ENCODE measurements at places on chromosomes 12 and 14.

- DNase-seq, result peak; percentile 82
Observed at GRCh38 chr12:109739747-109740693, 26.4 kb downstream of the FAM222A start.

- DNase-seq, result no peak
Observed at GRCh38 chr12:8904665-8905064, 9.6 kb upstream of the PHC1 start.

- no peak for DNase-seq
Observed at GRCh38 chr14:60721326-60722106, 2.6 kb downstream of the SIX4 start.

DNA sequence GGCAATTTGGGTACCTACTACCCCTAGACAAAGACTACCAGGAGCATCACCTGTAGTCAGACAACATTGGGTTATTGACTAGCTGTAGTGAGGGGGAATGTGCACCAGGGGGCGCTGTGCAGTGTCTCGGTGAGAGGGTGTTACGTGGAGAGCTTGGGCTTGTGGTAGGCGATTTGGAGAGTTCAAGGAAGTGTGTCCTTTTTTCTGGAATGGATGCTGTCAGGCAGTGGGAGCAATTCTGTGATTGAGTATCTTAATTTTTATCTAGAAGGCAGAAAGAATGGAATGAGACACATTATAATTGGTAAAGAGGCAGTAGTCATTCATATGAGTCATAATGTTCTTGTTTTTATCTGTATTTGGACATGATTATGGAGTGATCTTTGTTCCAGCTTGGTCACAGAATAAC, 187.7 kb downstream of the GALC start:
- peak; percentile 64 for DNase-seq

- DNase-seq, result peak; percentile 68
Observed at GRCh38 chr14:71478542-71478941, 453.7 kb upstream of the RGS6 start.

DNA sequence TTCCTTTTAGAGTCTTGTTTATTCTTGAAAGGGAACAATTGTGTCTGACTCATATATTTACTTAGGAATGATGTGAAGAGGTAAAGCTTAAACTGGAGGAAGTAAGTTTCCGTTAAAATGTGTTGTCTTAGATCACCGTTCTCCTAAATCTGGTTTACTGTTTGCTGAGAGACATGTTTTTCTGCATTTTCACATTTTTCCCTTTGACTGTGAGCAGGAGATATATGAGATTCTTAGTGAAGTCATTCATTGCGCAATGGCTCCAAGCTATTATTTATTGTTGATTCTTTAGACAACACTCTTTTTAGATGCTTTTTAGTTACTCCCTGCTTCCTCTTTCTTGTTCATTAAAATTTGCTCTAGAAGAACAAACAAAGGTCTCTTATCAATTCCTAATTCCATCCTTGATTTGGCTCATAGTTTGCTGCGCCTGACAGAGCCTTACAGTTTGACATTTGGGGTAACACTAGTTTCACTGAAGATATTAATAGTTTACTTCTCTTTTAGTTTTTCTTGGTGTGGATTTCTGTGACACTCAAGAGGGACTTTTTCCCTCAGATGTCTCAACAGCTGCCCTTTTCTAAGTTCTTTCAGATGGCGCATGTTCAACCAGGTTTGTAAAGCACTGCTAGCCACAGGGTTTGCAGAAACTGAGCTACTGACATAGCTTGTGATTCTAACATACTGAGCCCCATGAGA, 11.4 kb downstream of the CLECL1 start:
- DNase-seq, result peak; percentile 55

GRCh38 chr12:93594766-93595311, 22.4 kb downstream of the SOCS2 start:
- DNase-seq, result no peak

- DNase-seq, result no peak
Observed at GRCh38 chr14:73553845-73554244, 4.9 kb downstream of the HEATR4 start.

DNA sequence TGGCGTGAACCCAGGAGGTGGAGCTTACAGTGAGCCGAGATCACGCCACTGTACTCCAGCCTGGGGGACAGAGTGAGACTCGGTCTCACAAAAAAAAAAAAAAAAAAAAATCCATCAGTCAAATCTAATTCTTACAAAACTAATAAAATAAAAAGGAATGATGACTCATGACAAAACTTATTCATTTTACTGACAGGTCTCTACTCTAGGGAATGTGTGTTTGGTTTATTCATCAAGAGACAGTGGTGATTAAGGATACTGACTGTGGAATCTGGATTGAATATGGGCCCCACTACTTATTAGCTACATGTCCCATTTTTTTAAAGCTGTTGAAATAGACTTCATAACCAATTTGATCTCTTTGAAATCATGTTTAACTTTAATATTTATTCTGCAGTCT, 29.3 kb upstream of the GAS2L3 start:
- DNase-seq, result no peak

- DNase-seq, result no peak
Observed at GRCh38 chr12:109304485-109304884, 4.6 kb downstream of the FOXN4 start.

- DNase-seq, result peak; percentile 28
Observed at GRCh38 chr12:24795699-24796347, 153.1 kb downstream of the BCAT1 start.

DNA sequence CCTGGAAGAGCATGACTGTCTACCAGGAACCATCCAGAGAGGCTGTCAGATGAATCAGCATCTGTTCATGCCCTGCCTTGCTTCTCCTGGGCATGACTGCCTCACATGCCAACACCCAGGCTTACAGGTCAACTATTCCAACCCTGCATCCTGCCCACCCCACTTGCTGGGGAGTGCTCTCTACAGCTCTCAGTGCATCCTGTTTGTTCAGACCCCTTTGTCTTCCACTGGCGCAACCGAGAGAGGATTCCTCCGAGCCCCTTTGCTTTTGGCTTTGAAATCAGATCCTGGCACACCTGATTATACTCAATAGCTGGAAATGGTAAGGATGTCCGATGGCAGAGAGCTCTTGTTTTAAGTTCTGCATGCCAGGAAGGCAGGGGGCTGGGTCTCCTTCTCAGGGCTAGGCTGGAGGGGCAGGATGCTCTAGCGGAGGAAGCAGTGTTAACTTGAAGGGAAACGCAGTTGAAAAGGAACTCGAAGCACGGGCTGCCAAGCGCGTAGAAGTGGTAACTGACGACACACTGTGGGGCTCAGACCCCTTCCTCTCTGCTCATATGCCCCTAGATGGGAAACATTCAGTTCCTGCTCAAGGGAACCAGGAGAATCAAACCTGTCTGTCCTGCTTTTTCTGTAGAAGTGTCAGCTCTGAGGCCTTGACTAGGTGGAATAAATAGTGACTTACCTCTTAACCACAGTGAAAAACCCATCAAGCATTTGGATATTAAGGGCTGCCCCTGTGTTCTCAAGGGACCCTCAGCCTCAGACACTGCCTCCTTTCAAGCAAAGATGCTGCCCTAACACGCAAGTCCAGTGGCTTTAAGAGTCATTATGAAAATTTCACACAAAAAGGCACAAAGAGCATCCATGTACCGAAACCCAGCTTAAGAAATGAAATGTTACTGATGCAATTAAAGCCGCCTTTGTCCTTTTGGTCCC, 297.5 kb downstream of the ZFP36L1 start:
- DNase-seq, result no peak

- peak; percentile 64 for DNase-seq
Observed at GRCh38 chr12:107622001-107622400, 63.6 kb upstream of the PWP1 start.

- DNase-seq, result no peak
Observed at GRCh38 chr14:101153691-101154090, 250.2 kb upstream of the RTL1 start.

GRCh38 chr14:70640938-70641547, 673 bp upstream of the TTC9 start:
- no peak for DNase-seq

DNA sequence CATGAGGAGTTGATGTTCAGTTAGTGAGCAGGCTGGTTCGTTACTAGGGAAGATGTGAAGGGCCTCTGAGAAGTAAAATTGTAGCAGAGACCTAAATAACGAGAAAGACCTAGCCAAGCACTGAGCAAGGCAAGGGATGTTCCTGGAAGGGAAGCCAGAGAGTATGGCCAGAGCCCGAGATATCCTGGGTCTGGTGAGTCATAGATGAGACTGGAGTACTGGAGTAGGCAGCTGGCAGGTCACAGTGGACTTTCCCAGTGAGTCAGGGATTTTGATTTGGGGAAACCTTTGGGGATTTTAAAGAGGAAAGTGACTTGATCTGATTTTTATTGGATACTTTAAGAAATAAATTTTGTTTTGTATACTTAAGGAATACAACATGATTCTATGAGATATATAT, 369.0 kb downstream of the DIO2 start:
- no peak for DNase-seq

GRCh38 chr12:47413806-47414205, 292.0 kb downstream of the RPAP3 start:
- no peak for DNase-seq

DNA sequence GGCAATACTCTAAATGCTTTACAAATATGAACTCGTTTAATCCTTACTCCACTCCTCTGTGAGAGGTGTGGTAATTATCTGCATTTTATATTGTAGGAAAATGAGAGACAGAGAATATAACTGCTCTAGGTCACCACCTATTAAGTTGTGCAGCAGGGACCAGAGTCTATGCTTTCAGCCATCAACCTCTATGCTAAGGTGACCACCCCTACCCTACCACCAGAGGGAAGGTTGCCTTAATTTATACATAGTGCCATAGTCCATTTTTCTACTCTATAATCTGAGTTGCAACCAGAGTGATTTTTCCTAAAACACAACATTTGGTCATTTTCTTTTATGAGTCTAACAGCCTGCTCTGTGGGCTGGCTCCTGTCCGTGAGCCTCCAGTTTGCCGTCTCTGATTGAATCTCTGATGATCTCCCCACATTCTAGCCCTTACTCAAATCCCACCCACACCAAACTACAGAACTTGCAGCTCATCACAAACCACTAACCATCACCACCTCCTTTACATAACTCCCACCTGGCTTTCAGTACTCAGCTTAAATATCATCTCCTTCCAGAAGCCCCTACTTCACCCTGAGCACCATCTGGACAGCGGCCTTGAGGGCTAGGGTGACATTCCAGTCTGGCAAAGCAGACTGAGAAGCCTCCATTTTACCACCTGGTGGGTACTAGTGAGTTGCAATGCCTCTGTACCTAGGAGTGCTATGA, 126.6 kb downstream of the PPM1H start:
- no peak for DNase-seq

GRCh38 chr12:47819896-47820630, at the start of gene HDAC7:
TSS of gene HDAC7 (minus strand) at chr12:47819903. CDS start at chr12:47819785, 118 bp downstream.
- peak; percentile 83 for DNase-seq

- no peak for DNase-seq
Observed at GRCh38 chr12:19884021-19884492, 444.8 kb downstream of the AEBP2 start.

DNA sequence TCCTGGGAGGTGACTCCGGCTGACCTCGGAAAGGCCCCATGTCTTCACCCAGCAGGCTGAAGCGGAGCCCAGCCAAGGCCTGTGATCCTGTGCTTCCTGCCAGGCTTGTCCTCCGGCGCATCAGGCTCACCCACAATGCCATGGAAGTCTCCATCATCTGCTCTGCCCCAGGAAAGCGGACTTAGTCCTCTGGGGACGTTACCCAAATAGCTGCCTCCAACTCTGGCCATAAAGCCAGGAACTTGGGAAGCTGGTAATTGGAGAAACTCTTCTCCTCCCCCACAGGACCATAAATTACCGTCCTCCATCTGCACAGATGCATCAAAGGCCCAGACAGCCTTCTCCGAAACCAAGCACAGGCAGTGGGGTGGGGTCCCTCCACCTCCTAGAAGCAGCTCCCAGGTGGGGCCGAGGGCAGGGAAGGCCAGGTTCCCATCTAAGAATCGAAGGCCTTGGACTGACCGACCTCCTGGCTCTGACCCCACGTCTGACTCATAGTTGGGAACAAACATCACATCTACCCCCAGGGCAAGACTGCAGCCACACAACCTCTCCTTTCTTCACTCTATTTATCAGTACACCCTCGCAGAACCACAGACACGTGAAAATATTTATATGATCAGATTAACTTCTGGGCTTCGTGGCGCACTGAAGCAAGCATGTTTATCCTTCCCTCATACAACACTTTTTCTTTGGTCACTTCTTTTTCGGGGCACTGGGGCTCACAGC, 56.4 kb downstream of the PITPNM2 start:
- DNase-seq, result peak; percentile 37

- DNase-seq, result peak; percentile 42
Observed at GRCh38 chr14:69610020-69610873, 1.1 kb upstream of the SUSD6 start.

- no peak for DNase-seq
Observed at GRCh38 chr14:59214702-59215302, 26.3 kb downstream of the DAAM1 start.

GRCh38 chr14:75822522-75823141, 159.2 kb downstream of the TGFB3 start:
- no peak for DNase-seq

- DNase-seq, result no peak
Observed at GRCh38 chr12:60172266-60173211, 576.7 kb downstream of the SLC16A7 start.

Measured in OCI-M1 (cell line).